NCI-H748 treated with DMSO at 0.1 percent for 48 hours (cell line): ENCODE measurements at places on chromosomes 1 and 21.

GRCh38 chr1:151680826-151681225 lies 35.8 kb downstream of the CELF3 start:
- no peak for DNase-seq

DNA sequence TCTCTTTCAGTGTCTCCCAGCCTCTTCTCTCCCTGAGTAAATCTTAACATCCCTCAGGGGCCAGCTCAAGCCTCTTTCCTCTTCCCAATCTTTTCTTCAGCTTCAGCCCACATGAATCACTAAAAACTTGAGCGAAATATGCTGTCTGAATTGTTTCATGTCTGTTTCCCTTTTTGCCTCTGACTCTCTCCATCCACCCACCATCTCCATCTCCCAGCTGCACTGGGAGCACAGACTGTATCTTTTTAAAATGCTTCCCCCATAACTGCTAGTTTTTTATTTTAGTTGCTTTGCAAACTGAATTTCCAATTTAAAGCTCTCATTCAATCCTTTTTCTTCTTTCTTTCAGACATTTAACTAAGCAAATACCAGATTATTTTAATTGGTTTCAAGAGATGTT lies 3.0 kb upstream of the AHCTF1 start:
- DNase-seq = no peak

GRCh38 chr1:119929643-119930315 lies 33.5 kb upstream of the ADAM30 start:
- DNase-seq = peak; percentile 11

DNA sequence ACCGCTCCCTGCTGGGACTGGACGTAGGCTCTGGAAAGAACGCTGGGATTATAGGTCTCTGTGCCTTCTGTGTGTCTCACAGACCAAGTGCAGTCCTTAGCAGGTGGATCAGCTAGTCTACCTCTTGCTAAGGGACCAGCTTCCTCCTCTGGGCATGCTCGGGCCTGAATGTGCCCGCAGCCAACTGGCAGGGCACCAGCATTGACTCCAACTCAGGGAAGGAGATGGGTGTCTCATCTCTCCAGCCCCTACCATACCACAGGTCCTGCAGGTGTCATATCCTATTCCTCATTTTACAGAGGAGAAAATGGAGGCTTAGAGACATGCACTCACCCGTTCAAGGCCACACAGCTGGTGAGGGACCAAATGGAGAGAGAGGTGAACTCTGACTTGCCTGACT lies 340.2 kb downstream of the PTPRU start:
- DNase-seq = no peak

DNA sequence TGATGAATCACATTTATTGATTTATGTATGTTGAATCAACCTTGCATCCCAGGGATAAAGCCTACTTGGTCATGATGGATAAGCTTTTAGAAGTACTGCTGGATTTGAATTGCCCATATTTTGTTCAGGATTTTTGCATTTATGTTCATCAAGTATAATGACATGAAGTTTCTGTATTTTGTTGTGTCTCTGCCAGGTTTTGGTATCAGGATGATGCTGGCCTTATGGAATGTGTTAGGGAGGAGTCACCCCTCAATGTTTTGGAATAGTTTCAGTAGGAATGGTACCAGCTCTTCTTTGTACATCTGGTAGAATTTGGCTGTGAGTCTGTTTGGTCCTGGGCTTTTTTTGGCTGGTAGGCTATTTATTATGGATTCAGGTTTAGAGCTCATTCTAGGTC lies 1643.1 kb upstream of the B3GALT2 start:
- no peak for DNase-seq
